DMS153 (cell line): ENCODE measurements at places on chromosomes 1 and 21.

DNA sequence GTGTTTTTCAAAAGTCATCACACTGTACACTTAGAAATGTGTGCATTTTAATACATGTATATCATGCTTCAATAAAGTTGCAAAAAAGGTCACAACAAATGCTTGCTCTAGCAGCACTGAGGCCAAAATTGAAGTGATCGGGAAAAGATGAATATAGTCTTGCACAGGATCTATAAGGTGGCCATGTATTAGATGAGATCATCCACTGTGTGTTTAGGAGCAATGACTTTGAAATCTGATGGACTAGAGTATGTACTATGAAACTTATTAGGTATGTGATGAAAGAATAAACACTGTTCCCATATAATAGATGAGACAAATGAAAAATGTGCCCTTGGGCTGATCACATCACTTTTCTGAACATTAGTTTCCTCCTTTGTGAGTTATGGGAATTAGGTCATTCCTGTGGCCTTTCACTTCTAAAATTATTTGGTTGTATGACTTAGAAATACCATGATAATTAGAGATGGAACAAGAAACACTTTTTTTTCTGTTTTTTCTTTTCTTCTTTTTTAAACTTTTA lies 984.6 kb downstream of the ADGRL2 start:
- no peak for DNase-seq

DNA sequence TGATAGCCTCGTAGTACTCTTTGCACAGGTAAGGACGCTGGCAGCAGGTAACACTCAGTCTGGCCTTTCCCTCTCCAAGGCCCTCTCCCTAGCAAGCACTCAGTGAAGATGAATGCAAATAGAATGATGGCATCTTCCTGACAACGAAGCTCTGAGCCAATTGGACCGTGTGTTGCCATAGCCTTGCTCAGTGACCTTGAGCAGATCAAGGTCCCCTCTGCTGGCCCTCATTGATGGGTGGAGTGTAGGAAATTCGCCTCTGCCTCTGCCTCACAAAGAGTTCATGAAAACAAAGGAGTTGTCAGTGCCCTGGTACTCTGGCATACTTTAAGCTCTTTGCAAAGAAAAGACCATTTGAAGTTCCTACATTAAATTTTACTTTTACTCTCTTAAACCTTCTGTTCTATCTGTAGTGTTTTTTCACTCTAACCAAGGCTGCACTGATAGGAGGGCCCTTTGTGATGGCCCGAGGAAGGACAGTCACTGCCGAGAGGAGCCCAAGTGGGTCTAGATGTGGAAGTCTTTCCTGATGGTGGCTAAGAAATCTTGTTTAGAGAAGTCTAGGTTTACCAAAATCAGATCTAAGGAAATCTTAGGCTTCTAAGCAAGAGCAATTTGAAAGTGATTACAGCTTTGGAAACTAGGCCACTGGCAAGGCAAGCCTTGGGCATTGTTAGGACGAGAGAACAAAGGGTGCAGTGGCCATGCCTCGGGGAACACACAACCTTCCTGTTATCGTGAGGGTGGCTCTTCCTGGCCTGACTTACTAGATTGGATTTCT lies 38.2 kb downstream of the SMYD2 start:
- DNase-seq = no peak

DNA sequence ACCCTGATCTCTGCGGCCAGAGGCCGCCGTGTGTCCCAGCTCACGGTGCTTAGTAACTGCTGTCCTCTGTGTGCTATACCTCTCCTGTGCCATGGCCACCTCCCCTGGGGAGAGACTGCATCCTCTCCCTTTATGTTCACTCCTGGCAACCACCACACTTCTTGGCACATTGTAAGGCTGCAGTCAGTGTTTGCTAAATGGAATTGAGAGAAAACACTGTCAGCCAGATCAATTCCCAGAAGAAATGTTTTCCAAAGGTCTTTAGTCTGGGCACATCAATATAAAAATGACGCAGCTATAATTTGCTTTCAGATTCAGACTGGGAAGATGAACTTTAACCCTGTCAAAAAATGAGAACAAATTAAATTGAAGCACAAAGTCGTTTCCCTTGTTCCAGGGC lies 96.8 kb downstream of the BEND5 start:
- no peak for DNase-seq

DNA sequence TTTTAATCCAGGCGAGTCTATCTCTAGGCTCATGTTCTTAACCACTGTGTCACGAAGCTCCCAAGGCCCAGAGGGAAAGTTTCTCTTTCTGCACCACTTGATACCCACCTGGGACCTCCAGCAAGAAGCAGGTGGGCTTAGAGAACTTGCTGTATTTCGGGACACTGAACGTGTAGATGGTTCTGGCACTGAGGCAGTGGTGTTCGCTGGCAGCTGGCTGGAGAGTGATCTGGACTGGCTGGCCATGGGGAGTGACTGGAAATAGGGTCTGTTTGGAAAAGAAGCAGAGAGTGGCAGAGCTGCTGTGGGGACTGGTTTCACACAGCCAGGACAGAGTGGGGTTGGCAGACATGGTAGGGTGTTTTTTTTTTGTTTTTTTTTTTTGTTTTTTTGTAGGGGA lies 16.4 kb upstream of the IL22RA1 start:
- no peak for DNase-seq

GRCh38 chr1:76577525-76578185 lies 289.6 kb upstream of the ST6GALNAC5 start:
- DNase-seq = no peak

DNA sequence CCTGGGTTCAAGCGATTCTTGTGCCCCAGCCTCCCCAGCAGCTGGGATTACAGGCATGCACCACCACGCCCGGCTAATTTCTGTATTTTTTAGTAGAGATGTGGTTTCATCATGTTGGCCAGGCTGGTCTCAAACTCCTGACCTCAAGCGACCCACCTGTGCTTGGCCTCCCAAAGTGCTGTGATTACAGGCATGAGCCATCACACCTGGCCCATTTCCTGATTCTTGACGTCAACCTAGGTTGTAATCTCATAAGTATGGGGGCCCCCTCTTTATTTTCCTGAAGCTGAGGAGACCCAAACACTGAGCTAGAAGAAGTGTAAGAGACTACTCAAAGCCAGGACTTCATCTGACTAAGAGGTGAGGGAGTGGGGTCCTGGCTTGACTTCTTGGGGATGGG lies 21.8 kb downstream of the SLC9A1 start:
- no peak for DNase-seq

GRCh38 chr1:8661185-8662110 lies 156.0 kb downstream of the RERE start:
- no peak for DNase-seq

DNA sequence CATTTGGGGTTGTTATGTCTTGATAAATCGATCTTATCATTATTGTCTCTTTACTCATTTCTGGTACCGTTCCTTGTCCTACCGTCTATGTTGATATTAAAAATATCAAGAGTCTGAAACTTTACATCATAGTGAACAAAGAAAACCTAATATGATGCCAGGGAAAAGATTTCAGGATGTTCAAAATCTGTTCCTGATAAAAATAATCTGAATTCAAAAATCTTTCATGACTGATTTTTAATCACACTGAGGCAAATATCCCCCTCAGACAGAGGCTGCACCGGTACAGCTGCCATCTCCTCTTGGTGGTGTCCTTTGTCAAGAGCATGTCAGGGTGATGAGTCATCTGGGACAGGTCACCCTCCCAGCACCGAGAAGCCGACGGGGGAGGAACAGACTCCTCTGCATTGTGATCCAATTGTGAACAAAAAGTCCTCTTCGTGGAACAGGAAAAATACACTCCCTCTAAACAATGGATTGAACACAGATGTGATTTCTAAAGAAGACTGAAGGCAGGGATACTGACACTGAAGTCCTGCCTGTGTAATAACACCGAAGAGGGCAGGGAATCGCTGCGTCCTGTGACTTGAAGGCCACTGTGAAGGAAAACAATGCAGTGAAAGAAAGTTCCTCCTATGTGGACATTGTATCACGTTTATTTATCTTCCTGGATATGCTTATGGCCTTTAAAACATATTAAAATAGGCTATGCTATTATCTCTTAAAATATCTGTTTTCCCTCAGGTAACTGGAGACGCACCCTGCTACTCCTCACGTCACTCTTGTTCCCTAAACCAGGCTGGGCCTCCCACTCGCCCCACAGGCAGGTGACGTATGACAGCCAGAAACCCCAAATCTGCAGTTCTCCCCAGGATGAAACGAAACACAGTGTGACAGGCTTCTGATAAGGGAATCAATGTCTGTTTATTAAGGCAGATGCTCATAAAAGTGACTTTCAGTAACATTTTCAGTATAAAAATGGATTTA lies 4.3 kb upstream of the SPATC1L start:
- DNase-seq = peak; percentile 62

DNA sequence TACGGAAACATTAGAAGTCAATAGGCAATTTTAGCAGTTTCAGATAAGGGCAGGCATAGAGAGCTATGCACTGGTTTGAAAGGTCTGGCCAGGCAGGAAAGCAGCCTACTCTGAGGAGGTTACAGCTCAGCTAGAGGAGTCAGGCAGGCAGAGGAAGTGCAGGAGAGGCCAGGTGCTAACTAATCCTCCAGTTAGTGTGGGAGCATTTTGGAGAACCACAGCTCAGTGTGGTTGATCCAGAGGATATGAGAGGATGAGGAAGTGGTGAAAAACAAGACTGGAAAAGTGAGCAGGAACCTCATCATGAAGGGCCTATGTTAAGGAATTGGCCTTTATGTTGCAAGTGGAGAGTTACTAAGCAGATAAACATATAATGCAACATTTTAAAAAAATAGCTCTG lies 282.4 kb upstream of the SGIP1 start:
- DNase-seq = peak; percentile 55

- no peak for DNase-seq
Measured at GRCh38 chr21:16742741-16743140, 770.1 kb upstream of the CXADR start.

DNA sequence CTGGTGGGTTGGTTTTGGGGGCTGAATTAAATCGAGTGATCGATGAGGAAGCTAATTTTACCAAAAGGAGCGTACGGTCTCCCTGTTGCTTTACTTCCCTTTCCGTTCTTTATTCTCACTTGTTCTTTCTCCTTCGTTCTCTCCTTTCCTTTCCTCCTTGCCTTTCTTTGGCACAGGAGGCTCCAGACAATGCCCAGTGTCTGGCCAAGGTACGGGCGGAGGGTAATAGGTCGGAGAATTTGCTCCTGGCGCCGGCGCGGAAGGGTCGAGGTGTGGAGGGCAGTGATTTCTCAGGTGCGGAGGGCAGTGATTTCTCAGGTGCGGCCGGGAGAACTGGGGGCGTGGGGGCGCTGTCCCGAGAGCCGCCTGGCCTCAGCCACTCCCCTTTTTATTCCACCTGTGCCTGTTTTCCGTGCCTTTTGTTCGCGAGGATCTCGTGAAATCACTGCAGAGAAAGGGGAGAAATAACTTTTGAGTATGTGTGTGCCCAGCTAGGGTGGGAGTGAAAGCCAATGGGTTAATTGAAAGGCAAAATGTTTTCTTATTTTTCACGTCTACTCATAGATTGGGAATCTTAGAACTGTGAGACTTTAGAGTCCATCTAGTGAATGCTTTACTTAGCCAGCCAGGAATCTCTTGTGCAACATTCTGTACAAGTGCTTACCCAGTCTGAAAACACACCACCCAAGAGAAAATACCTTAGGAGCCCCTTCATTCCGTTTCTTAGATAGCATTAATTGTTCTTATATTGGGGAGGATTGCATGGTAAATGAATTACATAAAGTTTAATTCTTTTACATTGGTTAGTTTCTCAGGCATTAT lies 1.3 kb downstream of the FNBP1L start:
- peak; percentile 44 for DNase-seq

DNA sequence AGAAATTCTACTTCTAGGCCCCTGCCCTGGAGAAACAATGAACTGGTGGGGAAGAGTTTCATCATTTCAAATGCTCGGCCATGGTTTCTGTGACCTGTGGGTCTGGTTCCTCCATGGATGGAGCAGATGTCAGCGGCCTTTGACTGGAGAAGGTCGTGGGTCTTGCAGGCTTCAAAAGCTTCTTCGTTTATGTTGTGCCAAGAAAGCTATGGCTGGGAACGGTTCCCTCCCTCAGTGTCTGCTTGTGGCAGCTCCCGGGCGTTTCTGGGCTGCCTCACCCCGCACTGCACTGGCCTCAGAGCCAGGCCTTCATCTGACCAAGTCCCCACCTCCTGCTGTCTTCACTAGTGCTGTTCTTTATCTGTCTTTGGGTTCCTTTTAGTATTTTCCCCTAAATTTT lies 46.4 kb upstream of the POFUT2 start:
- DNase-seq = no peak

- no peak for DNase-seq
Measured at GRCh38 chr1:171743081-171743870, 1.4 kb upstream of the VAMP4 start.

DNA sequence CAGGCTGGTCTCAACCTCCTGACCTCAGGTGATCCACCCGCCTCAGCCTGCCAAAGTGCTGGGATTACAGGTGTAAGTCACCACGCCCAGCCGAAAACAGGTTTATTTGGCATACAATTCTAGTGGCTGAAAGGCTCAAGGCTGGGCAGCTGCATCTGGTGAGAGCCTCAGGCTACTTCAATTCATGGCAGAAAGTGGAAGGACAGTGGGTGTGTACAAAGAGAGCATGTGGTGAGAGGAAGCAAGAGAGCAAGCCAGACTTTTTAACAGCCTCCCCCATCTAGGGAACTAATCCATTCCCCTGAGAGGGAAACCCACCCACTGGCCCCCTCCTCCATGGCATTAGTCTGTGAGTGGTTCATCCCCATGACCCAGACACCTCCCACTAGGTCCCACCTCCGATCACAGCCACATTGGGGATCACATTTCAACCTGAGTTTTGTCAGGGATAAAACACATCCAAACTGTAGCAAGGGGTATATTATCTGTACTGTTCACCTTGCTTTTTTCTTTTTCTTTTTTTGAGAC lies 9.5 kb downstream of the BMP8A start:
- DNase-seq = no peak

DNA sequence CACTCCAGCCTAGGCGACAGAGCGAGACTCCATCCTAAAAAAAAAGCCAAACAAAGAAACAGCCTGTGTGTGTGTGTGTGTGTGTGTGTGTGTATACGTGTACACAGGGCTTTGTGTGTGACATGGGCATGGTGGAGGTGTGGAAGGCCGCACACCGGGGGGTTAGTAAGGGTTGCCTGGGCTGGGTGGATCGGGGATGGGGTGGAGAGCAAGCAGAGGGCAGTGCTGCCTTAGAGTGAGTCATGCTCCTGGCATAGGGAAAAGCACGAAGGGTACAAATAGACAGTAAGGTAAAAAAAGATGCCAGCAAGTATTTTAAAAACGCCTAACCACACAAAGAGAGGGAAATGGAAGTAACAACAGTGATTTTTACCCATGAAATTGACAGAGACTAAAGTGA lies 6.2 kb downstream of the PRMT2 start:
- no peak for DNase-seq

DNA sequence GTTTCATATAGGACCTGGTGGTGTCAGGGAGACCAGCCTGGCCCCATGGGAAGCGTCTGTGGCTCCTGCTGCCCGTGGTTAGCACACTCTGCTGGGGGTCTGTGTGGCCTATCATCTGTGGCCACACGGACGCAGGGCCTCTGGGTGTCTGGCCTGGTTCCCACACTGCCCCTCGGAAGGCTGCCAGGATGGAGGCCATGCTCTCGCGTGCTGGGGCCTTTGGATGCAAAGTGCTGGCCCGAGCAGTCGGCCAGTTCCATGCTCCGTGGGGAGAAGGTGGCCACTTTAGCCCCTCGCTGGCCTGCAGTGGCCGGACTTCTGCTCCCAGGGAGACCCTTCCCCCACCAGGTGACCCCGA lies 20.8 kb upstream of the LRRC3 start:
- DNase-seq = no peak
